Fibroblast of skin of right quadriceps (primary cell): ENCODE measurements at places on chromosomes 6 and 20.

GRCh38 chr20:63366390-63367365 is 5.5 kb upstream of the CHRNA4 start:
- no peak for DNase-seq

- DNase-seq = no peak
Measured at GRCh38 chr6:112899541-112899940, 552.4 kb downstream of the RFPL4B start.

DNA sequence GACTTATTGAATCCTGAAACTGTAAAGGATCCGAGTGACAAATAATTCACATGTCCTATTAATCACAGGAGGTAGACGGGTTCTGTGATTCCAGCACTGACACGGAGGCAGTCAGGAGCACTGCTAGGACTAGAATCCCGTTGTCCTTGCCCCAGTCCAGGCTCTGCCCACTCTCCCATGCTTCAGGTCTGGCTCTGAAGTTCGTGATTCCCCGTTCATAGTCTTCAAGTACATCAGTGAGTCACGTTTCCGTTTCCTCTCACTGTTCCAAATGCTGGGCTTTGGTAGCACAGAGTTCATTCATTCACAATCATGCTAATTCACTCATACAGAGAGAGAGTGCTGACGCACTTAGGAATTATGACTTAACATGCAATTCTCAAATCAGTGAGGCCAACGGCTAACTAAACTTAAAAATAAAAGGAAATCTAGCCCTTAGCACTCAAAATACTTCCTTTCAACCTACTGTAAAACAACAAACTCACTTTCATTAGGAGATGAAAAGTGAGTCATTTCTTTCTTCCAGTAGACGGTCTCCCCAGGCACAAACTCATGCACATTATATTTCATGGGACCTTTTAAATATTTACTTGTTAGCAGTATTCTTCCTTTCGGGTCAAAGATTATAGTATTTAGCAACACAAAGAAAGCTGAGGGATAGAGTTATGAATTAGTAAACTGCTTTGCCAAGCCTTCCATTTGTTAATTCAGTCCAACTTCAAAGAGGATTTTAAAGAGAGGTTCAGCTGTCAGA is 94.0 kb upstream of the NHSL1 start:
- DNase-seq = peak; percentile 96

DNA sequence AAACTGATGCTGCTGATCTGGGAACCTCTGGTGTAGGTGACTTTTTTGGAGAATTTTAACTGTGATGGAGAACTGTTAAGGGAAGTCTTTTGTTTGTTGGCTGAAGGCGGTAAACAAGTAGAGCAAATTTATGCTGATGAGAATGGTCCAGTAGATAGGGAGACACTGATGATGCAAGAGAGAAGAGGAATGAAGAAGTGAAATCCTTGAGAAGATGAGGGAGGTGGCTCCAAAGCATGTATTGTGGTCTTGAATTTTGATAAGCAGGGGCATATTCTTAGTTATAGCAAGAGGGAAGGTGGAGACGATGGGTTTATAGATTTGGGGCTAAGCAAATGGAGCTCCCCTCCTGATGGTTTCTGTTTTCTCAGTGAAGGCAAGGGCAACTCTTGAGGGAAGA is 22.0 kb downstream of the MAPK14 start:
- DNase-seq = no peak

DNA sequence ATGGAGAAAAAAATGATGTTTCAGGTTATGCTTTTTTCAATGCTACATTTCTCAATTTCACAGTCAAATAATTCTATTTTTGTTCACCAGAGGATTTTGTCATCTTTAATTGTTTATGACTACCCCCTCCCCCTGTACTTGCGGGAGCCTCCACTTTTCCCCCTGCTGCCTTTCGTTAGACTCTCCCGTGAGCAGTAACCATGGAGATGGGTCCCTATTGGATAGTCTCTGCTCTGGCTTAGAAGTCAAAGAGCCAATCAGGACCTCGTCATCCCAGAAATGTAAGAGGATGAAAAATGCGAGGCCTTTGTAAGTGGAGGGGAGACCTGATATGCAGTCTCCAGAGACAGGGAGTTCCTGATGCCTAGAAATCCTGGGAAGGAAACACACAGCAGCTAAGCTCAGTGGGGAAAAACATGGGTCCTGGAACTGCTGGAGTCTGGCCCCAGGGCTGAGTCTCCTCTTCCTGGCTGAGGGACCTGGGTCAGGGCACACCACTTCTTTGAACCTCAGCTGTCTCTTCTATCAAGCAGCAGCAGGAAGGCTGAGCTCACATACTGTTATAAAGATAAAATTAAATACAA is 298.7 kb downstream of the TSHZ2 start:
- DNase-seq = no peak

- DNase-seq = no peak
Measured at GRCh38 chr6:166929542-166930189, 26.7 kb downstream of the RNASET2 start.

GRCh38 chr6:75230484-75231325 is 12.9 kb downstream of the COX7A2 start:
- DNase-seq = peak; percentile 65

DNA sequence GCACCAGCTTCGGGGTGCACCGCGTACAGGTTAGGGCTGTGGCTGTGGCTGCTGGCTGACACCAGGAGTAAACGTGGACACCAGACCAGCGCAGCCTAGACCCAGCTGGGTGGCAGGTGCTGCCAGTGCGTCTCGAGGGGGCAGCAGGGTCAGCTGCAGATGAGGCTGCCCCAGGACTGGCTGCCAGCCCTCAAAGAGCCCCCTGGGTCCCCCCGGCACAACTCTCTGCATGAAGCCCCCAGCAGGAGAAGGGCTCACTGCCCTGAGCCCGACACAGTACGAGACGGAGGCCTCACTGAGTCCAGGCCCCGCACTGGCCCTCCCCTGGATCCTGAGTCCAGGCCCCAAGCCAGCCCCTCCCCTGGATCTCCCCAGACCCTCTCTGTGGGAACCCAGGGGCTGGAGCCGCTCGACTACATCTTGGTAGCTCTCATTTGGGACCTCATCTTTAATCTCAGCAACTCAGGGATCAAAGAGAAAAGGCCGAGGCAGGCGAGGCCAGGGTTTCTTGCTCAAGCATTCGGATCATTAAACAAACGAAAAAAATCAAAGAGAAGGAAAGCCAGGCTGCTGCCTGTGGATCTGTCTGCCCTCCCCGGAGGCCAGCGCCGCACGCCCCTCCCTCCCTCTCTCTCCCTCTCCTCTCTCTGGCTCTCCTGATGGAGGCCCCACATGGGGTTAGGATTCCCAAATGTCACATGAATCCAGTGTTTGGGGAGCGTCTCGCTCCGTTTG is 7.0 kb upstream of the NKAIN4 start:
- DNase-seq = no peak

- no peak for DNase-seq
Measured at GRCh38 chr6:131807321-131807643, 538 bp upstream of the ENPP1 start.

GRCh38 chr6:75376347-75377024 is 91.9 kb upstream of the TMEM30A start:
- DNase-seq = peak; percentile 52

DNA sequence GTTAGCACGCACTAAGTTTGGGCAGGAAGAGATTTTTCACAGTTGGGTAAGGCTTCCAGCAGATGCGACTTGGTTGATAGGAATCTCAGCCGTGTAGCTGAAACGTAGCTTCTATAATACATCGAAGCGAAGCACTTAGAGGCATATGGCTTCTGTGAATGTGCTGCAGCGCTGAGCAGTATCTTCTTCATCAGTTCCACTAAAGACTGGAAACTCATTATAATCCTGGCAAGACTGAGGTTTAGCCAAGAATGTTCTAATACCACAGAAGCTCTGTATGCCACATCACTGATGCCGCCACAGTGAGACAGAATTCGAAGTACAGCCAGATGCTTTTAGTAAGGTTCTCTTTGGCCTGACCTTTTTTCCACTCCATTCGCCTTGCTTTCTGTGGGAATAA is 680.2 kb upstream of the AGPAT4 start:
- peak; percentile 24 for DNase-seq

DNA sequence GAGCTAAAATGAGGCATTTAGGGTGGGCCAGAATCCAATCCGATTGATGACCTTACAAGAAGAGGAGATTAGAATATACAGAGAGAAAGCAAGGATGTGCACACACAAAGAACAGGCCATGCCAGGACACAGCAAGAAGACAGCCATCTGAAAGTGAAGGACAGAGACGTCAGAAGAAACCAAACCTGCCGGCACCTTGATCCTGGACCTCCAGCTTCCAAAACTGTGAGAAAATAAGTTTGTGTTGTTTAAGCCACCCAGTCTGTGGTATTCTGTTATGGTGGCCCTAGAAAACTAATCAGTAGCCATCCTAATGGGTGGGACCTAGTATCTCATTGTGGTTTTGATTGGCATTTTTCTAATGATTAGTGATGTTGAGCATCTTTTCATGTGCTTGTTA is 39.7 kb upstream of the ME1 start:
- DNase-seq = no peak

DNA sequence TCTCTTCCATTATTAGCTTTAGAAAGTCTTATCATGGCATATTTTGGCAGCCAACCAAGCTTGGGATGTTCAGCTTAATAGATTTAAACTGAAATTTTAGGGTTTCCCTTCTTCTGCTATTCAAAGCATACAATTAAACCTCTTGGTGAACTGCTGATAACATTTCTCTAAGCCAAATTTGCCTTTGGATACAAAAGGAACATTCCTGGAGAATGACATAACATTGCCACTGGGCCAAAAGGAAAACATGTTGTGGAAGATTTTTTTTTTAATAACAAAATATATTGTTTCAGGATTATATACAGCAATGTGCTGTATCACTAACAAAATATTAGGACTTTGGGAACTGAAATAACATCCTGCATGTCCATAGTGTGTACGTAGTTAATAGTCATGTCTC is 215.1 kb upstream of the TBX18 start:
- DNase-seq = peak; percentile 42

DNA sequence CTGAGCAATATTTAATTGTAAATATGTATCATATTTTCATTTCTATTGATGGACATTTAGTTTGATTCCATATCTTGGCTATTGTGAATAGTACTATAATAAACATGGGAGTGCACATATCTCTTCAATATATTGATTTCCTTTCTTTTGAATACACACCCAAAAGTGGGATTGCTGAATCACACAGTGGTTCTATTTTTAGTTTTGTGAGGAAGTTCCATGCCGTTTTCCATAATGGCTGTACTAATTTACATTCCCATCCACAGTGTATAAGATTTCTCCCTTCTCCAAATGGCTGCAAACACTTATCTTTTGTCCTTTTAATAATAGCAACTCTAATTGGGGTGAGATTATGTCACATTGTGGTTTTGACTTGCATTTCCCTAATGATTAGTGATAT is 86.7 kb upstream of the RAB32 start:
- no peak for DNase-seq

DNA sequence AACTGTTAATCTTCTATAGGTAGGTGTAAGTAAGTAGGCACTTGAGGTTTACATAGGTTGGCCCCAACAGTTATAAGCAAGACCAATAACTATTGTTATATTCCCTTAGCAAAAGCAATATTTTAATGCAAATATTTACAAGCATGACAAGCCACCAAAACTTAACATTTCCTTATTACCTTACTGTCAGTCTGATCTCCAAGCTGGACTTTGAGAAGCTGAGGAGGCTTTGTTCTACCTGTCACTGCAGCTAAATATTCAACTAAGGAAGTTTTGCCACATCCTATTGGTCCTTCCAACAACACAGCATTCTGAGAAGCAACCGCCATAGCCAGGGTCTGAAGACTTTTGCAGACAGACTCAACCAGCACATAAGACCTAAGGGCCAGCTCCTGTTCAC is 29.6 kb downstream of the MDN1 start:
- DNase-seq = no peak

DNA sequence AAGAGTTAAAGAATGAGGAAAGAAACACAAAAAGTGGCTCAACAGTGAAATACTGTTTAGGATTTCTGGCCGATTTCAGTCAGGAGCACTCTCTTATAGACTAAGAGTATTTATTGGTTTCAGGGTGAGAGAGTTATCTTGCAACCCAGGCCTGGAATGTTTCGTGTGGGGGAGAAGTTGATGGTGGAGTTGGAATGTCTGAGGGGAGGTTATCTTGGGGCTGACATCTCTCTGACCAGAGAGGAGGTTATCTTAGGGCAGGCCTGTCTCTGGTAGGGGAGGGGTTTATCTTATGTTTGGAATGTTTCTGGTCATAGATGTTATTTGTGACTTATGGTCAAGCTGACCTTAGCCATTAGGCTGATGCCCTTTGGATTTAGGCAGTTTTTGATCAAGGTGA is 80.3 kb downstream of the HTR1B start:
- no peak for DNase-seq

DNA sequence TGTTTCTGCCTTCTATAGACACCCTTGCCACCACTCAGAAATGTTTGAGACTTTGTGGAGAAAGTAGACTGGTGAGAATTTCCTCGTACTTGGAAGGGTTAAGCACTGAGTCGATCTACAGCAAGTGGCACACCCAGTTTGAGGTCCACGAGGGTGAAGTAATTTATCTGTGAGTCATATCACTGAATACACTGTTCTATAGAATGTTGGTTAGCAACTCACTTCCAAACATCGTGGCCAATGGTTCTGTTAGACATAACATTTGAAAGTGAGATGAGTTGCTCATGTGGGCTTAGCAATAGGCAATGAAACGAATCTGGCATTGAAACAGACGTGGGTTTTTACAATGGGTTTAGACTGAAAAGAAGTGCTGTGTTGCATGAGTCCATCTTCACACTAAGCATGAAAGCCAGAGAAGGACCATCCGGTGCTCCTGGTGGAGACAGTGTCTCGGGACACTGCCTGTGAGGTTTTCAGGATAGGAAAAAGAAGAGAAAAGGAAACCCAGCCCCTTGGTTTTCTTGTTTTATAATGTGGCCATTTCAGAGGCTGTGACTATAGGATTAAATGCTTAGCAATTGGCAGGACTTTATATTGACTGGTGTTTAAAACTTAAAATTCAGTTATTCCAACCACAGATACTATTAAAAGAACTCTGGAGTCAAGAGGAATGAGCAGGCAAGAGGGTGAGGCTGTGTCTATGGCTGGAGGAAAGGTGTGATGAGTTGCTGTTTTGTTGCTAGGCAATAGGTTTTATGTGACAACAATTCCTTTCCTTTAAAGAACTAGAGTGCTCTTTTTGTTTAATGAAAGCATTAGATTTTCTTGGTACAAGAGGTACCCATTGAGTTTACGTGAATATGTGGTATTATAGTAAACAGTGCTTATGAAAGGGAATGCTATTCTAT is 31.0 kb upstream of the EZR start:
- peak; percentile 96 for DNase-seq

GRCh38 chr6:31734821-31735406 is 1.4 kb downstream of the CLIC1 start:
- DNase-seq = peak; percentile 82
